ENCODE measurements at places on chromosomes 7 and 10.
A peak's percentile ranks its signal among the peaks of the same experiment; 100 is the strongest.

DNA sequence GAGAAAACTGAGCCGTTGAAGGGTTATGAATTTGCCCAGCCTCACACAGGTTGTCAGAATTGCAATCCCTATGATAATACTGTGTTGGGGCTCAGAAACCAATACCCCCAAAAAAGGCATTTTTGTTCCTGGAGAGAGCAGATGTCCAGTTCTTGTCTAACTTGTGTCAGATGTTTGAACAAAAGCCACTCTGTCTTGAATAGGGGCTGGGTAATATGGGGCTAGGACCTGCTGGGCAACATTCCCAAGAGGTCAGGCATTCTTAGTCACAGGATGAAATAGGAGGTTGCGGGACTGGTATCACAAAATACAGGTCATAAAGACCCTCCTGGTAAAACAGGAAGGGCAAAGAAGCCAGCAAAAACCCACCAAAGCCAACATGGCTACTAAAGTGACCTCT, 482.1 kb downstream of the IPMK start:
- DNase-seq: no peak

DNA sequence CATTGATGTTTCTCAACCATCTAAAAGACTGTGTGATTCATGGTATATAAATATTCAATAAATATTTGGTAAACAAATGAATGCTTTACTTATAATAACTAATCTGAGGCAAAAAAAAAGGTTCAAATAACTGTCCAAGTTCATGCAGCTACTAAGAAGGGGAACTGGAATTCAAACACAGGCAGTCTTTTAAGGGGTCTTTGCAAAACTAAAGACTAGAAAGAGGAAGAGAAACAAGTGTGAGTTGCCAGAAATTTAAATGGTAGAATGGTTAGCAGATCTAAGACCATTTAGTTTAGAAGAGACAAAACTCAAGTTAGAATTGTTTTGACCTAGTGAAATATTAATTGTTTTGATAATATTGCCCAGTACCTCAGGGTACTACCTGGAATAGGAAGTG, 642.0 kb upstream of the LRRN3 start:
- DNase-seq: no peak

GRCh38 chr7:131456338-131456737, 100.1 kb downstream of the PODXL start:
- DNase-seq: no peak

- peak; percentile 14 for DNase-seq
Observed at GRCh38 chr10:114908896-114909295, 29.1 kb upstream of the TRUB1 start.

GRCh38 chr10:50211670-50212069, 39.6 kb downstream of the ASAH2 start:
- DNase-seq: no peak

GRCh38 chr7:90404777-90405176, 1.5 kb downstream of the CLDN12 start:
- DNase-seq: no peak

GRCh38 chr7:138603549-138604318, 97.4 kb downstream of the SVOPL start:
- DNase-seq: no peak

- DNase-seq: no peak
Observed at GRCh38 chr10:70618663-70619062, 16.1 kb upstream of the PRF1 start.

DNA sequence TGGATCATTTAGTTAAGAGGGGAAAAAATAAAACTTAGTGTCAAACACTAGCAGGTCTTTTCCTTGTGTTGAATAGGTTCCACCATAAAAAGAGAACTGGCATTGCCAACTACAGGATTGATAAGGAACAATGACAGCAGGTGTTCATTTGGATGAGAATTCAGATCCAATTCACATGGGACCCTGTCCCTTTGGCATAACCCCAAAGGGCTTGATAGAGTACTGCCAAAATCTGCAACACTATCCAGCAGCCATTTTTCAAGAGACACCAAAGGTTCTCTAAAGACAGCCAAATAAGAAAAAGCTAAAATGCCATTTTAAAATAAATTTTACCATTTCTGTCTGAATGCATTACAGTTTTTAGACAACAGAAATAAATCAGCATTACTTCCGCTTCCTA, 422.3 kb downstream of the DGKB start:
- DNase-seq: no peak

DNA sequence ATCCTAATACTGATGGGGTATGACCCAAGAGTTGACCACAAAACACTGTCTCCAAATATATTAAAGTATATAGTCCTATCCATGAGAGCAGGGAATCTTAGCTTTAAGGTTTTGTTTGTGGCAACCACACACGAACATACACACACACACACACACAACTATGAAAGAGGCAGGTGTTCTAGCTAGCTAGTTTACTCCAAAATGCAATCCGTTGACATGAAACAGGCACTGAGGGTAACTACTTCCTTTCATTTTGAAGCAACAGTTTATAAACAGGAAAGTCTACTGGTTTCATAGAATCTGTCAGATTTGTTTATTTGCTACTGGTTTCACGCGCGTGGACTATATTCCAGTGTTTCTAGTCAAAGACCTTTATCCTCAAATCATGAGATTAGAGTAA, 14.8 kb downstream of the HTR5A start:
- DNase-seq: no peak

DNA sequence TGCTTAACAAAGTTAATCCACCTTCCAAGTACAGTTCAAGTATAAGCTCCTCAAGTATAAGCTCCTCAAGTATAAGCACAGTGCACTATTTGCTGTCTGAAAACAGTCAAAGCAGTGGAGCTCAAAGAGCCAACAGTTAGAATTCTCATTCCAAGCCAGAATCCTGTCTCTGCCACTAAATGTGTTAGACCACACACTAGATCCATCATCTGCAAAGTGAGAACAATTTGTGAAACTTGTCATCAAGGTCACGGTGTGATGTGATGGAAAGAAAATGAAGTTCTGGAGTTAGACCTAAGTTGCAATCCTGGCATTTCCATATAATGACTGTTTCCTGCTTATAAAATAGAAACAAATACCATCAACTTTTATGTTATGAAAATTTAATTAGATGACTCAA, 602.5 kb downstream of the TNS3 start:
- DNase-seq: no peak

GRCh38 chr7:127708788-127709187, 56.8 kb downstream of the SND1 start:
- peak; percentile 81 for DNase-seq

- DNase-seq: no peak
Observed at GRCh38 chr10:63929831-63930467, 408.7 kb downstream of the REEP3 start.

GRCh38 chr10:132390921-132391675, 5.9 kb upstream of the PWWP2B start:
- DNase-seq: no peak

GRCh38 chr10:98323221-98324164, 55.5 kb upstream of the LOXL4 start:
- peak; percentile 96 for DNase-seq

DNA sequence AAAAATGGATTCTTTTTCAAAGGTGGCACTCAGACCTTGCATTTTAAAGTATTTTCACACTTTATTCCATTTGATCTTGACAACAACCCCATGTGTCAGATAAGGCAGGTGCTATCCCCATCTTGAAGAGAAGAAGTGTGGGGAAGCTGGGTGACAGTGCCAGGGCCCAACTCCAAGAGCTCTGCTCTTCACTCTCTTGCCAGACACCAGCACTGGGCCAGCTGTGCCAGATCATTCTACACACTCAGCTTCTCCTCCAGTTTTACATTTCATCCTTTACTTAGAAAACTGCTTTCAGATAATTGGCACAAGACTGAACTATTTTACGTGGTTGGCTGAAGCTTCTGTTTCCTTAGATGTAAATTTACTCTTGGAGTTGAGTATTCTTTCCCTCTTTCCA, 64.4 kb downstream of the ENO4 start:
- no peak for DNase-seq

DNA sequence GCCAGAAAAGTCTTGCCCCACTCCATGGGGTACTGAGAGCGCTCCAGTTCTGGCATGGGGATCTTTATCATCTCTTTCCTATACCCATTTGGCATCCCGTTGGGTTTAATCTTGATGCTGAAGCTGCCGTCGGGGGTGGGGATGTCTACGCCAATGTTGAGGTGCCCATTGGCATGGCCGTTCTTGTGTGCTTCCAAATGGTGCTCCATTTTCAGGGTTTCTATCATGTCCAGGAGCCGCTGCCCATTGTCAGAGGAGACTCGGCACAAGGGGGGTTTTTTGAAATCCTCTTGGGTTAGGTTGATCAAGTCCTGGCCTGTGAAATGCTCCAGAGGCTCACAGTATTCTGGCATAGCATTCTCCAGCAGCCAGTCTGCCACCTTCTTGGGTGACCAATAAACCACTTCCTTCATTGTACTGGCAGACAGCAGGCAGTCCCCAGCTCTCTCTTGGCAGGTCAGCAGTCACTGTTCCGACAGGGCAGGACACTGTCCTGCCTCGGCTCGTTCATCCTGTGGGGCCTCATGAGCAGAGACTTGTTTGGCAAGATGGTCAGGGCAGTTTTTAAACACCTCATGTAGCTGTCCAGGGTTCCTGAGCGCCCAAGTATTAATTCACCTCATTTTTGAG, 92.5 kb upstream of the ASAH2 start:
- DNase-seq: no peak

DNA sequence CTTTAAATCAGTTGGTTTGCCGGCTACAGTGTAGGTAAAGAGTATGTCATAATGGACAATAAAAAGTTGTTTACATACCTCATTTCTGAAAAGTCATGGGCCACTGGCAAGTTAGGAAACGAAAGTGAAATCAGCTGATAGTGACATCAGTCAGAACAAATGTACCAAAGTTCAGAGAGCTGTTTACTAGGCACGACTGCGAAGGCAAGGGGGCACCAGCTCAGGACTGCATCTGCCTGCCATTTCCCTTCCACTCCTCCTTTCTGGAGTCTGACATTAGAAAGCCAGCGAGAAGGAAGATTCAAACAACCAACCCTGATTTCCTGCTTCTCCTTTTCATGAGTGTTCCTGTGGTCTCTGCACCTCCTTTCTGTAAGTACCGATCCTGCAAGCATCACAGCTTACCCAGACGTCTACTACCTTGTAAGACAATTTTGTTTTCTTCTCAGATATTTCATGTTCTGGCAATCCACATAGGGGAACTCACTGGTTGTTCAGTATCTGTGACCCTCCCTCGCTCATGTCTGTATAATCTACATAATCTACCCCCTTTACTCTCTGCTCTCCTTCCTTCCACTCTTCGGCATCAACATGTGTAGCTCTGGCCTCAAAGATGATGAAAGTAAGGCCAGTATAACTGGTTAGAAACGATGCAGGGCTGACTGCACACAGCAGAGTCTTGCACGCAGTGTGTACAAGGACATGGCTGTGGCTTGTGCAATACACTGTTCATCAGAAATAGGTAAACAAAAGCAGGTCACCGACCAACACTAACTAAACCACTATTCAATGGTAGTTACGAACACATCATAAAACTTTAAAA, at the start of gene TMEM140:
Gene TMEM140 (plus strand): TSS at position 174 of the 823 bp plus-strand sequence. CDS start 16,370 bp downstream, outside the sequence.
- peak; percentile 53 for DNase-seq

GRCh38 chr10:21167288-21168010, 270.3 kb upstream of the NEBL start:
- no peak for DNase-seq

- DNase-seq: no peak
Observed at GRCh38 chr10:93438613-93439253, 43.4 kb downstream of the MYOF start.

DNA sequence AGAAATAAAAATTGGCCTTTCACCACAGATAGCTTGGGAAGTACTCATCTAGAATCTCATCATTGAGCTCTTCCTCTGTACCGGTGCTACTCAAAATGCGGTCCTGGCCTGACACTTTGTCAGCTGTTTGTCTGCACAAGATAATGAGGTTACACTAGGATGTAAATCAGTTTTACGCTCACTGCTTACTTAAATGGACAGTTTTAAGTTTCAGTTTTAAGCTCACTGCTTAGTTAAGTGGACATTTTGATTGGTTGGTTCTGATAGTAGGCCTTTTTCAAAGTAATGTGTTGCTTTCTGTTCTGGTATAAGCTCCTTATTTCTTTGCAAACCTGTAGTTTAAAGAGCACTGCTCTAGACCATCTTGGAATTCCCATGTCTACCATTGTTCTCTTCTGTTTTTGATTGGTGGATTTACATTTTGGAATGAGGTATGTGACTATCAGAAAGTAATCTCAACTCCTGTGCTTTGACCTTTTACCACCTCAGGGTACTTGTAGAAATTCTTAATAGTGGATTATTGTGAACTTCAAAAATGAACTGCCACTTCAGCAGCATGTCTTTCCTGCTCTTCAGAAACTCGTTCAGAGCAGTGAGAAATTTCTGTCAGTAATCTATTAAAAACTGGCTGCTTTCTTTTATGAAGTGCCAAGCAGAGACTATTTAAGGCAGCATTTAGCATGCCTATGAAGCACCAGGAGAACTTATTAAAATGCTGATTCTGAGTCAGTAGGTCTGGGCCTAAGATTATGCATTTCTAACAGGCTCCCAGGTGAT, 55.0 kb downstream of the C1GALT1 start:
- no peak for DNase-seq

GRCh38 chr10:88828310-88828709, 23.3 kb downstream of the ANKRD22 start:
- DNase-seq: no peak

DNA sequence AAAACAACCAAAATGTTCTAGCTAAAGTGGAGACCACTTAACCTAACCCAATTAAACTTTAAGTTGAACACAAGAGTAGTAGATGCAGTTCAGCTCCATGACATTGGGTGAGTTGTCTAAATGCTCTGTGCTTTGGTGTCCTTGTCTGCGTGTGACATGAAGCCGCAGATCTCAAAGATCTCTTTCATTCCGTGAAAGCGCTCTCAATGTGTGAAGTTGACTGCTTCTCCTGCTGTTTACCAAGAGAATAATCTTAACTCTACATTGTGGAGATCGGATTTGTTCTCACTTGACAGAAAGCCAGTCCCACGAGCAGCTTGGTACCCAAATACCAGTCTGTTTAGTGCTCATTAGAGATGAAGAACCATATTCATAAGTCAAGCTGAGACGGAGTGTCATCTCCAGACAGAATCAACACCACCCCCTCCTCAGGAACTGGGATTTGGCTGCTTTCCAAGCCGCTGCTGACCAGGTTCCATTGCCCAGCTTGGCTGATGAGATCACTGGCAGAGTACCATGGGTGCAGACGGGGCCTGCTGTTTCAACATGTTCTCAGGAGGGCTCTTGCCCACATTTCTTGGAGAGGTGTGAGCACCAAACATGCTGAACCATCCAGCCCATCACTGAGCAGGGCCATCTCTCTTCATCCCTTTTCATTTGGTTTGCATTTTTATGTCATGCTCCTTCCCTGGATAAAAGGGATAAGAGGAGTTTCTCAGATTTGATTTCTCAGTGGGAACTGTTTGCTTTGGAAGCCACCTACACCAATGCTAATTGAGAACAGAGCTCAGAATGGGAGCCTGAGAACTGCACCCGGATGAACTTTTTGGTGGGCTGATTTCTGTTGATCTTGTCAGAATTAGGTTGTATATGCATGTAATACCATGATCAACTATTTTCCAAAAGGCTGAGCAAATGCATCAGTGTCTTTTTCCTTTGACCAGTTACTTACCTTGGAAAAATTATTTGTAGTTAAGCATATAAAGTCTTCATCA, 95.8 kb upstream of the AGBL3 start:
- peak; percentile 31 for DNase-seq
